T-helper 2 cell (primary cell): ENCODE measurements at places on chromosomes 11 and 22.

DNA sequence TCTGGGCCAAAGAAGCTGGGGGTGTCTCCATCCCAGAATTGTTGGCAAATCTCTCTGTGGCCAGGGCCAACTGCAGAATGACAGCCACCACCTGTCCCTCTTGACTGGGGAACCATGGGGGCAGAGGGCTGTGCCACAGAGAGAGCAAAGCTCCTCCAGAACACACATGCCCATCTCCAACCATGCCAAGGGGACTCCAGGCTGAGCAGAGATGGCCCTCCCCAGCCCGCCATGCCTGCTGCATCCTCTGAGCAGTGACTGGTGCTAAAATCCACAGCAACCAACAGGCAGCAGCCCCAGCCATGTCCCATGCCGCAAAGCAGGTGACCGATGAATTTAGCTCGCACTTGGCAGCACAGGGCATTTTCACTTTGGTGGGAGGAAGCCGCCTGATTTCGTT, 45.0 kb downstream of the LARGE1 start:
- no peak for DNase-seq

DNA sequence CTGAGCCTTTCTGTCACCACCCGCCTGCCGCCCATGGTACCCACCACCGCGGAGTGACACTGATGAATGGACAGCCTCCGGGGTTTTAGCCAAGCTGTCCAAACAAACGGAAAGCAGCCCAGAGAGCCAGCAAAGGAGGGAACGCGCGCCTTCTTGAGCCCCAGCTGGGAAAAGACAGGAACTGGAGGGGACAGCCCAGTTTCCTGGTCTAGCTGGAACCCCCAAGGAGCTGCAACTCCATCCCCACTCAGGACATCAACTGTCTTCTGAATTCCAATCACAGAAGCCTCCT, 33.7 kb downstream of the SHISAL1 start:
- DNase-seq = no peak

GRCh38 chr11:17381156-17381555, 7.3 kb downstream of the KCNJ11 start:
- DNase-seq = no peak

DNA sequence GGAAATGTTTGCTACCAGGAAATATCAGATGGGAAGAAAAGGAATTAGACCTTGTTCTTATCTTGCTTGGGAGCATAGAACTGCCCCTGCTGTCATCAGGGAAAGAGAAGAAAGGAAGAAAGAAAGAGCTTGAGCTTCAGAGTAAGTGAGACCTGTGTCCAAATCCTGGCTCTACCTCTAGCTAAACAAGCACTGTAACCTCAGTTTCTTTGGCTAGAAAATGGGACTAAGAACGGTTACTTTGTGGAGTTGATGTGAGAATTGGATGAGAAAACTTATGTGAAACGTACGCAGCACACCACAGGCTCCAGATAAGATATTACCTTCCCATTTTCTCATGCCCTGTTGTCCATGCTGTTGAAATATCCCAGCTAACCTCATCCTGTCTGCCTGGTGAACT, 57.1 kb upstream of the CREB3L1 start:
- DNase-seq = no peak

DNA sequence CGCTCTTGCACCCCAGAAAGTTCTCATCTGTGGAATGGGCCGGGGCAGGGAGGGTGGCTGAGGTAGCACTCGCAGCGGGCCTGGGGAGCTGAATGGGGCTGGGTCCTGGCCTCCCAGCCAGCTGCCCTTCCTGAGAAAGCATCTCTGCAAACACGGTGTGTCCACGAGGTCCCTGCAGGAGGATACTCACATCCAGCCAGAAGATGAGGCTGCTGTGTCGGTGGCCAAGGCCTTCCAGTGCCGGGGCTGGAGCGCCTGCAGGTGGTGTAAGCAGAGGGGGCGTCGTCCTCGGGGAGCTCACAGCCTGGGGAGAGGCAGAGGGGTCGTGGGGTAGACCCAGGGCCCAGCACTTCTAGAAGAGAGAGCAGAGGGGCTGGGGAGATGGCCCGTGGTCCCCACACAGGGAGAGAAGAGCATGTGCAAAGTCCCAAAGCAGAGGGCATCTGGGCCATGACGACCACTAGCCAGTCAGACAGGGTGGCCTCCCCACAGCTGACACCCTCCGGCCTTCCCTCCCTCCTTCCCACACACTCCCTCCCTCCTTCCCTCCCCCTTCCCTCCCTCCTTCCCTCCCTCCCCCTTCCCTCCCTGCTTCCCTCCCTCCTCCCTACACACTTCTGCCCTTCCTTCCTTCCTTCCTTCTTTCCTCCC, 97.9 kb downstream of the WNT7B start:
- DNase-seq = no peak

DNA sequence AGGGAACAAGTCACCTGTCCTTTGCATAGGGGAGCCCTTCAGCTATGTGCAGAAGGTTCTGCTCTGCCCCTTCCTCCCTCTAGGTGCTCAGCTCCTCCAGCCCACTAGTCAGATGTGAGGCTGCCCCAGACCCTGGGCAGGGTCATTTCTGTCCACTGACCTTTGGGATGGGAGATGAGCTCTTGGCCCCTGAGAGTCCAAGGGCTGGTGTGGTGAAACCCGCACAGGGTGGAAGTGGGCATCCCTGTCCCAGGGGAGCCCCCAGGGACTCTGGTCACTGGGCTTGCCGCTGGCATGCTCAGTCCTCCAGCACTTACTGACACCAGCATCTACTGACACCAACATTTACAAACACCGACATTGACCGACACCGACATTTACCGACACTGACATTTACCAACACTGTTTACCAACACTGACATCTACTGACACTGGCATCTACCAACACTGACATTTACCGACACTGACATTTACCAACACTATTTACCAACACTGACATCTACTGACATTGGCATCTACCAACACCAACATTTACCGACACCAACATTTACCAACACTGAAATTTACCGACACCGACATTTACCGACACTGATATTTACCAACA, 71.9 kb upstream of the PPP6R3 start:
- no peak for DNase-seq

- no peak for DNase-seq
Observed at GRCh38 chr11:24900960-24901549, 404.2 kb downstream of the LUZP2 start.

DNA sequence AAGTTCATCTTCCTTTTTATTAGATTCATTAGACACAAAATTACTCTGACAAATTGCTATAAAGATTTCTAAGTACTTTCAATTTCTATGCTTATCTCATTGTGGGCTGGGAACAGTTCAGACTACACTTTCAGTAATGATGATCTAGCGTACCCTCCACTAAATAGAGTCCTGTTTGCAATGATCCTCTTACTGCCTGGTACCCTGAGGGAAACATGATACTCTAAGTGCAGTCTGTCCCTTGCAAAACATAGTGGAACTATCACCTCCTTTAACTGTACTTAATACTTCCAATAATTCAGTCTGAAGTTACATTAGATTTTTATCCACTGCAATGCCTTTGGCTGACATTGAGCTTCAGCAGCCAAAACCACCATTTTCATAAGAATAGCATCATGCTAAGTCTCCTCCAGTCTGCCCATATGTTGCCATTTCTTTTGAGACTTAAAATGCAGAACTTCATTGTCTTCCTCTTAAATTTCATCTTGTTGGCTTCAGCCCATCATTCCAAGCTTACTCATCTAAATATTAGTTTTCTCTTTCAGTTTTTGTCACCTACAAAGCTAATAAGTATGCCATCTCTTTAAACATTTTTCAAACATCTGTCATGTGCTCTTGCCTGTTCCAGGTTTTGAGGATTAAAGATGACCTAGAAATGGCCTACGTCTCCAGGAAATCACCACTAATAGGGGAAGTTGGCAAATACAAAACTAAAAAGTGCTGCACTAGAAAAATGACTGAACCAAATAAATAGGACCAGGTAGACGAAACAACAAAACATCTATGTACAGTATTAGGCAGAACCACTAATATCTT, 55.5 kb downstream of the PAK1 start:
- no peak for DNase-seq

GRCh38 chr22:48927591-48927990, 900.1 kb downstream of the BRD1 start:
- no peak for DNase-seq
